NCI-H460 (cell line): ENCODE measurements at places on chromosomes 12 and 14. TPM values are rescaled to one million over a fixed set of nuclear protein-coding genes. Genes with fewer than 3 reads are reported as not detected.

GUCY2C gene
- not detected in 2 replicates for total RNA-seq

PDZRN4 gene
- not detected in 2 replicates for total RNA-seq

C12orf54 gene
- not detected in 2 replicates for total RNA-seq

GALNT9 gene
- not detected in 2 replicates for total RNA-seq

RAD51B gene
- 12.7 and 13.4 TPM in 2 replicates for total RNA-seq

HIGD1C gene
- not detected in 2 replicates for total RNA-seq

FGD4 gene
- total RNA-seq: 4.2 and 4.4 TPM in 2 replicates

NGB gene
- not detected in 2 replicates for total RNA-seq

C1QL4 gene
- 0.50 and 0.55 TPM in 2 replicates for total RNA-seq

TMEM52B gene
- total RNA-seq: not detected in 2 replicates

TAS2R8 gene
- not detected in 2 replicates for total RNA-seq

ACOT4 gene
- total RNA-seq: 3.6 and 4.9 TPM in 2 replicates

TSHR gene
- 0.06 TPM in 1 of 2 replicates, not detected in the other for total RNA-seq

IL26 gene
- total RNA-seq: not detected in 2 replicates

KRT82 gene
- not detected in 2 replicates for total RNA-seq

KLRC2 gene
- 0.22 TPM in 1 of 2 replicates, not detected in the other for total RNA-seq
